ENCODE measurements at places on chromosomes 1 and 21. TPM values are rescaled to one million over a fixed set of nuclear protein-coding genes. Genes with fewer than 3 reads are reported as not detected.

DNA sequence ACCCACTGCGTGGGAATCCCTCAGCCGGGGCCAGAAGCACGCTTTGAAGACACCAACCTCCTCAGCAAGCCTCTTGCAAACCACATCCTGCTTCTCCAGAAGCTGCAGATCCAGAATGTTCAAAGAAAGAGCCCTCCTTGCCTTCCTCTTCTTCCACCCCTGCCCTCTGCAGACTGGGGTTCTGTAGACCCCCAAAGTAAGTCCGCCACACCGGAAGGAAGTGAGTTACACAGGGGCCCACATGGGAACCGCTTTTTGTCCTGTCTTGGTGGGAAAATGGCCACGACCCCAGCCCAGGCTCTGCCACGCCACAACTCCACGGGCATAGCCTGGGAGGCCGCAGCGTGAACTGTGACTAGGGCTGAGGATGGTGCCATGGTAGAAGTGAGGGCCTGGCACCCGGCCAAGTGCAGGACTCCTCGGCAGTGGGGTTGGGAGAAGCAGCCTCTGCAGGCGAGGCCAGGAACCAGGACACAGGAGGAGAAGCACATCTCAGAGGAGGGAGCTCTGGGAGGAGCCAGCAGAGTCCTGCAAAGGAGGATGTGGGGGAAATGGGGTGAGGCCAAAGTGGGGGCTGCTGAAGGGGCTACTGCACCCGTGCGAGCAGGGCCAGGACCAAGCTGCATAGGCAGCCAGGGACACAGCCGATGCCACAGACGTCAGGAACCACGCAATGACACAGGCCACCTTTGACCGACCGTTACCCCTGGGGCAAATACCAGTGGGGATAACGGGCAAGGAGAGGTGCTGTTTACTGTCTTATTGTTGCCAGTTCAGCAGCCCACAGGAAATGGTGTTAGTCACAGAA, 30.9 kb downstream of the PDE9A start:
- no peak for DNase-seq

DNA sequence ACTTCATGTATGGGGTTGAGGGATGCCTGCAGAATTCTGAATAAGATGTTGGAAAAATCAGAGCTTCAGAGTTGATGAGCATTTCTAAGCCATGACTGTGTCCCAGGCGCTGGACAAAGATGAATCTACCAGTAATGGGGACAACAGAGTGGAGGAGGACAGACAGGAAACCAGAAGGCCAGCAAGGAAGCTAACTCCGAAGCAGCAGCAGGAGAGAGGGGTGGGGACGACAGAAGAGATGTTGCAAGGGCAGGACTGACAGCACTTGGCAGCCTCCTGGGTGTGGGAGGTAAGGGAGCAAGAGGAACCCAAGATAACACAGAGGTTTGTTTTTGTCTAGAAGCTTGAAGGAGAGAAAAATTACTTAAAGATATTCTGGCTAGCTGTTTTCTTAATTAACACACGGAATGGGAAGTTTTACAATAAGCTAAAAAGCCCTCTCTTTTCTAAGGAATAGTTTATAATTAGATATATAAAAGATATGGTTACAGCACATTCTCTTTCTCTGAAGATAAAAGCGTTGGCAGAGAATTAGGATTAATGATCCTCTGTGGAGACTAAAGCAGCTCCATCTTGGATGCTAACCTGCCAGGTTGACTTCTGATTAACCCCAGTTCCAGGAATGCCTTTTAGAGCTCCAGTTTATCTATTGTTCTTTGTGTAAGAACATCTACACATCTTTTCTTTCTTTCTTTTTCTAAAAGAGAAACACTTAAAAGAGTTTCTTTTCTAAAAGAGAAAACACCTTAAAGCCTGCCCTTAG, 92.7 kb downstream of the TENT5C start:
- no peak for DNase-seq

NEGR1 gene
- 26.9 TPM for total RNA-seq

DNA sequence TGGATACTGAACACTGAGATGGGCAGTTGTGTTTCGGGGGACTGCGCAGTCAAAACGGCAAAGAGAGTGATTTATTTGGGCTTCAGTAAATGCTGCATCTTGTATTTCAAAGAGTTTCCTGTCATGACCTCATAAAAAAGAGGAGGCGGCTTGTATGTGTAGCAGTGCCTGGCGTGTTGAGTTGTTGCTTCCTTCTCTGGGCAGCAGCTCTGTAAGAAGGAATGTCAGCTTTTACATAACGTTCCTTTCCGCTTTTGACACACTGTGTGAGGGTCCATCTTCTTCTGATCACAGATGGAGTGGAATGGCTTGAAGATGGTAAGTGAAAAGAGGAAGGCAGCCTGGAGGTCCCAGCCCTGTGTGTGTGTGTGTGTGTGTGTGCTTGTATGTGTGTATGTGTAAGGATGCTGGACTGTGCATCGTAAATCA, 941 bp downstream of the ELAVL4 start:
- DNase-seq, result no peak

DNA sequence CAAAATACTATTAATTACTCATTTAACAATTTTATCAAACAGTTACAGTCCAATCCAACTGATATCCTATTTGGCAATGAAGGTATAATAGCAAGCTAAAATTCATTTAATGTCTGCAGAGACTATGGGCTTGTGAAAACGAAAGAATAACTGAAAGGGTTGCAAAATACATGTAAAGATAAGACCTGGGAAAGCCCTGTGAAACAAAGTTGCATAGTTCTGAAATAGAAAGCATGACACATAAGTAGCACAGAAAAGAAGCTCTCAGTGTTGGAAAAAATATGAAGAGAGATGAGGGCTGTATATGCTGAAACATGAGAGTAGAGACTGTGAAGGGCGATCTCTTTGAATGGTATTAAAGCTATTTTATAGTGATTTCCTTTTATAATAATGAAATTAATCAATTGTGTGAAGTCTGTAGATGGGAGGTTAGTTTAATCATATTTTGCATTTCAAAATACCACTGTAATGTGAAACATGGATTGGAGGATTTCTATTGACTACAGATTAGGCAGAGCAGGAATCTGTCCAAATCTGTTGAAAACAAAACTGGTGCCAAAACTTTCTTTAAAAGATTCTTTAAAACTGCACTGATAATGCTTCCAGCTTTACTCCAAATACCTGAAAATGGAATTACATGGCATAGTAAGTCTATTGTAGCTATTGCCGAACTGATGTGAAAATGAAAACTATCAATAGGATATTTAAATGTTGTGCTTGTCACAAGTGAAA, 1518.9 kb upstream of the B3GALT2 start:
- no peak for DNase-seq

DNA sequence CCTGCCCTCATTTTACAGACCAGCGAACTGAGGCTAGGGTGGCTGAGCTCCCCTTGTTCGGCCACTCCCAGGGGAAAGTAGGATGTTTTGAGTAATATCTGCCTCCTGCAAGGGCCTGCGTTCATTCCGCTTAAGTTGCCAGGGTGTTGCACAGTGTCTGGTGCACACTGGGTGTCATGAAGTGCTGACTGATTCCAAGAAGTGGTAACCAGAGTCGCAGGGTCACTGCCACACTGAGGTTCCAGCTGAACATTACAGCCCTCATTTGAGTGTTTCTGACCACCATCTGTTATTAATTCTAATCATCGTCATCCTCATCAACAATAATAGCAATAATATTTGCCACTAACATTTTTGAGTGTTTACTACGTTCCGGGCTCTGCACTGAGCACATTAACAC, 250.6 kb downstream of the KAZN start:
- DNase-seq, result no peak

DNA sequence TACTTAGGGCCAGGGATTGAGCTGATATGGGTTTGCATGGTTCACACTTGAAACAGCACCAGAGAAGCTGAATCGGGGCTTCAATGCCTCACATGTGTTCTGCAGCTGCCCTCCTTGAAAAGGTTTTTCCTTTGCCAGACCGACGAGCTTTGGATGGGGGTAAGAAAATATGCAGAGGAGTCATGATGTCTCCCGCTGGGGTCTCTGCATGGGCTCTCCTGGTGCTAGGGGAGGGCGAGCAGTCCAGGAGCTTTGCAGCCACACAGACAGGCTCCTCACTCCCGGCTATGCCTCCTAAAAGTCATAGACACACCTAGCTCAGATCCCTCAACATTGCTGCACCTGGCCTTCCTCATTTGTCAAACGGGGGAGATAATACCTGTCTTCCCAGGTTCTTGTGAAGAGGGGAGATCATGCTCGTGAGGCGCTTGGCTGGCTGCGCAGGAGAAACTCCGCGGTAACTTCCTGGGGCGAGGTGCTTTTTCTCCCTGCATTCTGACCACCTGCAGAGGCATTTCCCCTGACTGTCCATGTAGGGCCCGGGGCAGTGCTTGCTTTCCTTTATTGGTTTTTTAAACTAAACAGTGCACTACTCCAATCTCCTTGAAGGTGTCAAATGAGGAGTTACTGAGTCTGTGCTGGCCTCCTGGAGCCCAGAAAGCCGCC, 112.4 kb downstream of the PLXNA2 start:
- DNase-seq, result no peak

DNA sequence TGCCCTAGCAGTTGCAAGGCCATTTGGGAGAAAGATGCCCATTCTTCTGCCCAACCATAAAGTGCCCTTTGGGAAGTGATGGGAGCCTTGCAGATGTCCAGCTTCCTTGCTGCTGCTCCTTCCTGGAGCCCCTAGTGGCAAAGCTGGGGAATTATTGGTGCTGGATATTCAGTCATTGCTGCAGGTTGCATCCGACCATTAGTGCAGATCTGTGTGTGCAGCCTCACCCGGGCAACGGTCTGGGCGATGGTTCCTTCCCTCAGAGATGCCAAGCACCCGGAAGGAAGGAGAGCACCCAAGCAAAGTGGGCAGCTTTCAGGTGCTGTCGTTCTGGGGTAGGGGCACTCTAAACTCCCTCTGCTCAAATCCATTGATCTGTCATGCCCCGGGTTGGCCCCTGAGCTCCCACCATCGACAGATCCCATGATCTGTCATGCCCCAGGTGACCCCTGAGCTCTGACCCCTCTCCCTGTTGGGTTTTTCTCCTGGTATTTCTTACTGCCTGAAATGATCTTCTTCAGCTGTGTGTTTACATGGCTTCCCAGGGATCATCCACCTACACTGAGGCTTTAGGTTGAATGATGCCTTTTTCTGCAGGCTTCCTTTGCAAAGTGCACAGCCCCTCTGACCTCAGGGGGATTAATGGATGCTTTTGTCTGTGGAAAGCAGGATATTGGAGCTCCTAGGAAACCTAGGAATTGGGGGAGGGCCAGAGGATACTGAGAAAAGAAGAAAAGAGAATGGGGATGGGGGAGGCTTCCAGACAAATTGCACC, 467.5 kb downstream of the PTPRU start:
- peak; percentile 14 for DNase-seq

DNA sequence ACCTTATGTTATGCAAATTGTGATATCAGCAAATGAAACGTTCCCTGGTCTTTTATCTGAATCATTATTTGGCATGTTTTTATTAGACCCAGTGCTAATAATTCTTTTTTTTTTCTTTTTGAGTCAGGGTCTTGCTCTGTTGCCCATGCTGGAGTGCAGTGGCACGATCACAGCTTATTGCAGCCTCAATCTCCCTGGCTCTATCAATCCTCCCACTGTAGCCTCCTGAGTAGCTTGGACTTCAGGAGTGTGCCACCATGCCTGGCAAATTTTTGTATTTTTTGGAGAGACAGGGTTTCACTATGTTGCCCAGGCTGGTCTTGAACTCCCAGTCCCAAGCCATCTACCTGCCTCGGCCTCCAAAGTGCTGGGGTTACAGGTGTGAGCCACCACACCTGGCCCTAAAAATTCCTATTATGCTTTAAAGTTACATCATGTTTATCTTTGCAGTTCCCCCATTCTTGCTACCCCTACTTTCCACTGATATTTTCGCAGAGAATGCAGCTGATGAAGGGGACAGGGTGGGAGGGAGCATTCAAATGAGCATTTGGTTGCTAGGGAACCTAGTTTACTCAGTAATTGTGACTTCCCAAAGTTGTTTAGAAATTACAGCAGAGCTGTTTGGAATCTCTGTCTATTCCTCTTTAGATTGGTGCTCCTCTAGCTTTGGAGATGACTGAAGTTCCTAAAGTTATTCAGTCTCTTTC, 18.4 kb downstream of the C1orf21 start:
- DNase-seq, result no peak

GRCh38 chr1:217525773-217526490, 105.0 kb downstream of the GPATCH2 start:
- DNase-seq, result no peak

DNA sequence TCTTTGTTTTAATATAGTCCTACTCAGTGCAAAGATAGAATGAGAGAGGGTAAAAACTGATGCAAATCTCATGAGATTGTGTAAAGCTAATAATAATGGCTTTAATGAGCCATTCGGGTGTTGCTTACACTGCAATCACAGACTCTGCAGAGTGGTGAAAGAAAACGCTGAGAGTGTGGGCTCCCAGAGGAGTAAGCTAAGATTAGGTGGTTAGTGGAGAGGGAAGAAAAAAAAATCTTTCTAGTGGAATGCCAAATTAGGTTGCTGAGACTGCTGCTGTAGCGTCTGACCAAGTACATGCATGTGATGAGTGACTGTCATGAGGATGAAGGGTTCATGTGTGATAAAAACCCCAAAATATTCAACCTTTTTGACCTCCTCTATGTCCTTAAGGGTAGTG, 645.9 kb upstream of the ADGRL4 start:
- no peak for DNase-seq

LENEP gene
- total RNA-seq, result not detected

DNA sequence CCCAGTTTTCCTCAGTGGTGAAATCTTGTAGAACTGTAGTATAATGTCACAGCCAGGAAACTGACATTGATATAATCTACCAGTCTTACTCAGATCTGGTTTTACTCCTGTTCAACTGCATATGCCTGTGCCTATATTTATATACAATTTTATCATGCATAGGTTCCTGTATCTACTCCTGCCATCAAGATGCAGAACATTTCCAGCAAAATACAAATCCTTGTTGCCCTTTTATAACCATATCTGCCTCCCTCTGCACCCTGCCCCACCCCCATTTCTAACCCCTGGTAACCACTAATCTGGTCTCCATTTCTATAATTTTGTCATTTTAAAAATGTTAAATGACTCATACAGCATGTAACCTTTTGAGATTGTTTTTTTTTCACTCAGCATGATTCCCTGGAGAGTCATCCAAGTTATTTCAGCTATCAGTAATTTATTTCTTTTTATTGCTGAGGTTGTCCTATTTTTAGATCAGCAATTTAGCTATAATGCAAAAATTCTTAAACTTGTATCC, 8.1 kb downstream of the UTP25 start:
- no peak for DNase-seq

- no peak for DNase-seq
These were observed 28.3 kb upstream of the TNFRSF1B start for GRCh38 chr1:12138196-12139168.

- DNase-seq, result no peak
These were observed 648.8 kb downstream of the NPHP4 start for GRCh38 chr1:5343256-5344020.

DNA sequence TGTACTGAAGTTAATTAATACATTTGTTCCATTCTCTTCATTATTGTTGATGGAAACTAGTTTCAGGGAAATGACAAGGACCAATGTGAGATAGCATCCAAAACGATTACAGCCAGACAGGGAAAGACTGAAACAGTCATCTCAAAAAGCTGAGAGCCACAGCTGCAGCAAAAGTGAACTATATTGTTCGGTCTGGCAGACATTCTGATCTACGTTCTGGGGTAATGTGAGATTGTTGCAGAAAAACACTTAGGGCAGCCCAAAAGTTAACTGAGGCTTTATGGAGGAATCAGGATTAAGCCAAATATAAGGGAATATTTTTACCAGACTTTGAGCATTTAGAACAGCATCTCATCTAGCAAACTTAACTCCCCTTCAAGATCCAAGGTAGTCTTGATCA, 112.9 kb downstream of the LRRC40 start:
- DNase-seq, result no peak

Data from mucosa of gallbladder (tissue), 1 donor.